Eye (tissue), 1 donor: ENCODE measurements at places on chromosomes 5 and 9.

DNA sequence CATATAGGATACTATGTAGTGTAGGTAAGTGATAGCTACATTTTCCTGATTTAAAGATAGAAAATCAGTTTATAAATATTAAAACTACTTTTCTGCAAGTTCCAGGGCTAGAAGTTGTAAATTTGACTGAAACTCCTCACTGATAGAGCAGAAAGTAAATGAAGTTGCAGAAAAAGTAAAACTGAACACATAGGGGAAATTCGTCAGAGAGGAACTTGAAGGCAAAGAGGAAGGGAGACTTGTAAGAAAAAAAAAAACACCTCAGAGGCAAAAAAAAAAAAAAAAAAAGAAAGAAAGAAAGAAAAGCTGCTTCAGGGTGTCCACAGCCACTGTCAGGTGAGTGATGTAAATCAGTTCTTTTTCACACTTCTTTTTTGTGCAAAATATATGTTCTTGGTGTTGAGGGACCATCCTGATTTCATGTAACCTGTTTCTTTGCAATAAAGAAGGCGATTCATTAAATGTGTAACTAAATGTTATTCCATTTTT is 336.2 kb upstream of the ZNF462 start:
- no peak for DNase-seq

DNA sequence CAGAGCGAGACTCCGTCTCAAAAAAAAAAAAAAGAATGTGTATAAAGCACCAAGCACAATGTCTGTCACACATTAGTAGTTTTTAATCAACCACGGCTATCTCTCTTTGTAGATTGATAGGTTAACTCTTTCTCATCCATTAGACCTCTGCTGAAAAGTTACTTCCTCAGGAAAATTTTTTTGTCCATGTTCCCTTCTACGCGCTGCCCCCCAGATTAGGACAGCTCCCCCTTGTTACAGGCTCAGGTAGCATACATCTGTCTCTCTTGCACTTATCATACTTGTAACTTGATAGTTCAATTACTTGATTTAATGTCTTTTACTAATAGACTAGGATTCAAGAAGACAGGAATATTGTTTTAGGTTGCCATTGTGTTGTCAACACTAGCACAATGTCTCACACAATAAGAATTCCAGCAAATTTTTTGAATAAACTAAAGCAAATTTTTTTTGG is 1.5 kb downstream of the SPDL1 start:
- no peak for DNase-seq

GRCh38 chr9:75467142-75467541 is 378.8 kb downstream of the OSTF1 start:
- peak; percentile 49 for DNase-seq

- DNase-seq = no peak
Observed at GRCh38 chr9:75000835-75001234, 27.3 kb downstream of the CARNMT1 start.

- DNase-seq = no peak
Observed at GRCh38 chr5:79890119-79890929, 100.7 kb downstream of the MTX3 start.

- DNase-seq = peak; percentile 5
Observed at GRCh38 chr9:85302938-85303756, 438.6 kb downstream of the AGTPBP1 start.

DNA sequence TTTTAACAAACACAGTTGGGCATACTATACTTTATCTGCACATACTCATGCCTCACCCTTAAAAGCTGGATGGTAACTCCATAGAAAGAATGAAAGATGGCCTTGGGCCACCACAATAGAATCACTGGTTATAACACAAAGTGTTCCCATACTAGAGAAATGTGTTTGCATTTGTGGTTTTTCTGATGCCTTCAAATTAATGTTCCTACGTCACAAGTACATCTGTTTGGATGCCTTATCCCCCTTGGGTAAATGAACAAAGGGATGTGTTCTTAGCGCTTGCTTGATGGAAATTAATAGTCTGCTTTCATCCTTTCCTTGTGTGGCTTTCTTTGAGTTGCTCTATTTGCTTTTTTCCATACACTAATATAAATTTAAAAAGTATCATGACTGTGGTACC is 291.1 kb upstream of the PDE4D start:
- no peak for DNase-seq

DNA sequence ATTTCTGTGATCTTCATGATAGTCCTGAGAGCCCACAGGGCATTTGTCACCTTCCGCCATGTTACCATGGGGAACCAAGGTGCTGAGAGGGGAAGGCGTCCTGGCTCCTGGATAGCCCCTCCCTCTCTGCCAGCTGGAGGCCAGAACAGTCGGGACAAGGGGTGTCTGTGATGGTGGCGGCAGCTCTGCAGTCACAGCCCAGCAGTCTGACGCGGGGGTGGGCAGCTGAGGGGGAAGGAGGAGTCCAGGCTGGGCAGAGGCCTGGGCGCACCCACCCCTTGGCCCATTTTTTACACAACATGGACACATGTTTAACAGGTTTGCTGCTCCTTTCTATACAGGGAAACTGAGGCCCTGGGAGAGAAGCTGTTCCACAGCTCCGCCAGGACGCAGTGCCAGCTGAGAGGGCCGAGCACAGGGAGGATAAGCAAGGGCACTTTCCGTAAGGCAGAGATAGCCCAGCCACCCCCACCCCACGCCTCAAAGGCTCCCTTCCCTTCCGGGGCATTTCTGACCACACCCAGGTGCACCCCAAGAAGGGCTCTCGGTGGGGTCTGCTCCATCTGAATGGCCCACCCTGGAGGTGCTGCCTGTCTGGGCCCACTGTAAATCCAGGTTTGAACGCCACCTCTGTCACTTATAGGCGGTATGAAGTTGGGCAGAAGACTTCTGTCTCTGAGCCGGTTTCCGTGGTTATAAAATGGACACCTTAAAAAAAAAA is 17.1 kb downstream of the LRRC8A start:
- no peak for DNase-seq

GRCh38 chr5:154223320-154223719 is 32.8 kb downstream of the GALNT10 start:
- no peak for DNase-seq

GRCh38 chr9:92360083-92360482 is 34.3 kb downstream of the CENPP start:
- no peak for DNase-seq

GRCh38 chr9:118162716-118163115 is 458.5 kb downstream of the TLR4 start:
- no peak for DNase-seq

GRCh38 chr5:158344376-158344775 is 485.4 kb upstream of the CLINT1 start:
- no peak for DNase-seq

GRCh38 chr5:128857076-128857677 is 108.1 kb upstream of the SLC27A6 start:
- DNase-seq = no peak

- DNase-seq = peak; percentile 50
Observed at GRCh38 chr9:114507726-114508125, 2.5 kb upstream of the WHRN start.

- DNase-seq = no peak
Observed at GRCh38 chr5:173395257-173395932, 67.2 kb upstream of the STC2 start.

GRCh38 chr9:120899490-120900068 is 22.6 kb upstream of the PHF19 start:
- DNase-seq = no peak

GRCh38 chr5:32055891-32056866 is 117.9 kb downstream of the GOLPH3 start:
- no peak for DNase-seq

- DNase-seq = no peak
Observed at GRCh38 chr5:169197343-169197742, 103.6 kb downstream of the SLIT3 start.

GRCh38 chr5:136309932-136310598 is 55.3 kb downstream of the TRPC7 start:
- DNase-seq = no peak
